ENCODE measurements at places on chromosomes 2 and 18.

DNA sequence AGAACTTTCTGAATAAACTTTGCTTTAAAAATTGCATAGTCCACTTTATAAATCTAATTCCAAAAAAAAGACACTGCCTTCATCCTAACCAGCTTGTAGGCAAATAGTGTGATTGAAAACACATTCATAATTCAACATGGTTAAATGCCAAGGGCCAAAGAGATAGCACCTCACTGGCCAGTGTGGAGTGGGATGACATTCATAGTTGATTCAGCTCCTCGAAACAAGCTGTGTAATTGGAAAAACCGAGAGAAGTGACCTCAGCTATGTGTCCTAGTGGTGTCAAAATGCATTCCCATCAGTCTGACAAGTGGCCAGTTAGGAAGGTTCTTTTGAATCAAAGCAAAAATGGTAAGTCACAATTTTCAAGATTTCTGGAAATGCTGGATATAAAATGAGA lies 1068.5 kb upstream of the CELF4 start:
- DNase-seq = no peak

GRCh38 chr2:48343571-48344440 lies 186.1 kb upstream of the STON1 start:
- DNase-seq = no peak

DNA sequence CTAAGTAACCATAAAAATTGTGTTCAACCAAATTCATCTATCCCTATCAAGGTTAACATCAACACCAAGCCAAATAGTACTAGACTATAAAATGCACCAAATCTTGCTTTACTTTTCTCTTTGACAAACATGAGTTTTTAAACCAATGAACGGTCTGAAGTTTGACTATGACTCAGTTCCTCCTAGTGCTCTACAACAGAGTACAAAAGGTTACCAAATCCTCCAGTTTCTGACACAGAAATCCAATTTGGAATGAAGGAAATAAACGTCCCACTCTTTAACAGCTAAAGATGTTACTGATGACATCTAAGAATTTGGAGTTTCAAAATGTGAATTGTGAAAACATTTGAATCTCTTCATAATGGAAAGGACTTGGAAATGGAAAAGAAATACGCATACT lies 11.8 kb upstream of the ACVR1 start:
- no peak for DNase-seq

DNA sequence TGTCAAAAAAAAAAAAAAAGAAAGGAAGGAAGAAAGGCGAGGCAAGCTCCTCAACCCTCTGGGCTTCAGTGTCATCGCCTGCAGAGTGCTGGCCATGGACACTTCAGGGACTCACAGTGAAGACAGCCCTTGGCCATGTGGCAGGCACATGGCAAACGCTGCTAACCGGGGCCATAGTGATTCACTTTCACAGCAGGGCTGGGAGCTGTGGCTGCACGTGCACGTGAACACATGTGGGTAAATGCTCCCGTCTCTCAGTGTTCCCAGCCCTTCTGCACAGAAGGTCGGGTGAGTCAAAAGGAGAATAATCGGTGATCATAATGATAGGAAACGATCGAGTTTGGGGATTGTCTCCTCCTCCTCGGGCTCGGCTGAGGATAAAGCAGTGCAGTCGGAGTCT lies 46.1 kb upstream of the UBE2F start:
- DNase-seq = no peak
